ENCODE measurements at places on chromosomes 13 and 19.

- no peaks in the 10 kb centered on the region for H3K27me3 ChIP-seq
- no peak overlapping the region for H3K27ac ChIP-seq
Observed at GRCh38 chr19:39067104-39067503, 17.1 kb upstream of the ACP7 start.

DNA sequence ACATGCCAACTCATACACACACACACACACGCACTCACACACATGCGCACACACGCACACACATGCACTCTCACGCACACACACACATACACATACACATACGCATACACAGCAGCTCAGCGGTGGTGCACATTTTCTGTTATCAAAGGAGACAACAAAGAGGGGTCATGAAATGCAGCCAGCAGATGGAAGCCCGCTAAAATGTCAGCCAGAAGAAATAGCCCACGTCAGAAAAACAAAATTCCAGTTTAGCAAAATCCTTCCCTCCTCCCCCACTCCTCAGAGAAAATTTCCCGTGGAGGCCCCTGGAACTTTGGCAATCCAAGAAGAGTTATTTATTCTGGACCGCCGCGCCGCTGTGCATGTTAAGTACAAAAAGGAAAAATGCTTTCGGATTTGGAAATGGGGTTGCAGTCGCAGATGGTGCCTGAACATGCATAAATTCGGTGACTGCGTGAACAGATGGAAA lies 114.6 kb upstream of the VSTM2B start:
- H3K27ac ChIP-seq = no peak overlapping the region
- DNase-seq = no peak
- no peaks in the 10 kb centered on the region for H3K4me1 ChIP-seq

DNA sequence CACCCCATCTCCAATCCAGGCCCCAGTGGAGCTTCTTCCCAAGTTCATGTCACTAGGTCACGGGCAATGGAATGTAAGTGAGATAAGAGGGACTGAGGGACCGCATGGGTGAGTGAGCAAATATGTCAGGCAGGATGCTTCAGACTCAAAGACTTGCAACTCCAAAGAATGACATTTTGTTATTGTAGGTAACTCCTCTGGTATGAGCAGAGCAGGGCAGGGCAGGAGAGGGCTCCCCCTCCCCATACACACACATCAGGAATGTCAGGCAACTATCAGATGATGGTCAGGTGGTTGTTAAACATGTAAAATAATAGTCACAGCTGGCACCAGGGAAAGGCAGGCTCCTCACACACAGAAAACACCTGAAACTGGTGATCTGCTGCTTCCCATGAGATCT lies 10.6 kb downstream of the ERVV-2 start:
- no peak overlapping the region for H3K4me3 ChIP-seq
- H3K27ac ChIP-seq = no peak overlapping the region
- no peaks in the 10 kb centered on the region for H3K36me3 ChIP-seq
- peak; percentile 92 for DNase-seq
- no peaks in the 10 kb centered on the region for H3K27me3 ChIP-seq

DNA sequence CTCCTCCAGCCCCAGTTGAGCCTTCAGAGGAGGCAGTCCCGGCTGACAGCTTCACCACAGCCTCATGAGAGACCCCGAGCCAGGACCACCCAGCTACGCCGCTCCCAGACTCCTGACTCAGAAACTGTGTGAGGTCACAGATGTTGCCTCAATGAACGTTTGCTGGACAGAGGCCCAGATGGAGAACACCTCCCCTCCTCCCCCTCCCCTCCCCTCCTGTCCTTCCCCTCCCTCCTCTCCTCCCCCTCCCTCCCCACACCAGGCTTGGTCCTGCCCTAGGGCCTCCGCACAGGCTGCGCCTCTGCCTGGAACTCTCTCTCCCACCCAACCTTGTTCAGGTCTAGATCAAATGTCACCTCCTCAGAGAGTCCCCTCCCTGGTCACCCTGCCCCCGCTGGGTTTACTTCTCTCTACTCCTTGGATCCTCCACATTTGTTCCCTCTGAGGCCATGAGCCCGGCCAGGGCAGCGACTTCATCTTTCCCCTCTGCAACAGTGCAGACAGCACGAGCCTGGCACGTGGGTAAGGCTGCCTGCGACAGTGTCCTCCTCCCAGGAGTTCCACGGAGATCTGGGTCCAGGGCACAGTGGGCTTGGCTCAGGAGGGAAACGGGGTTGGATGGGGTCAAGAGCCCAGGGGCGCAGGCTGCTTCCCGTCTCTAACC lies 17.4 kb downstream of the PIP5K1C start:
- H3K27ac ChIP-seq = peak overlapping the region; percentile 75
- DNase-seq = peak; percentile 37
- H3K4me1 ChIP-seq = peaks cover 29% of the 10 kb centered on the region
- no peaks in the 10 kb centered on the region for H3K27me3 ChIP-seq
- H3K36me3 ChIP-seq = peaks cover 12% of the 10 kb centered on the region

- no peak overlapping the region for H3K4me3 ChIP-seq
- no peaks in the 10 kb centered on the region for H3K36me3 ChIP-seq
- H3K4me1 ChIP-seq = peaks cover 39% of the 10 kb centered on the region
- H3K27me3 ChIP-seq = no peaks in the 10 kb centered on the region
- no peak overlapping the region for H3K27ac ChIP-seq
Observed at GRCh38 chr13:106527445-106527801, 8.0 kb downstream of the EFNB2 start.

GRCh38 chr13:46296921-46297320 lies 85.2 kb downstream of the LRRC63 start:
- no peak overlapping the region for H3K4me3 ChIP-seq
- peak; percentile 94 for DNase-seq
- H3K27ac ChIP-seq = peak overlapping the region; percentile 19
- no peaks in the 10 kb centered on the region for H3K36me3 ChIP-seq
- no peaks in the 10 kb centered on the region for H3K27me3 ChIP-seq

GRCh38 chr19:31013384-31014020 lies 335.7 kb downstream of the TSHZ3 start:
- no peaks in the 10 kb centered on the region for H3K27me3 ChIP-seq
- H3K4me3 ChIP-seq = no peak overlapping the region
- H3K4me1 ChIP-seq = no peaks in the 10 kb centered on the region

DNA sequence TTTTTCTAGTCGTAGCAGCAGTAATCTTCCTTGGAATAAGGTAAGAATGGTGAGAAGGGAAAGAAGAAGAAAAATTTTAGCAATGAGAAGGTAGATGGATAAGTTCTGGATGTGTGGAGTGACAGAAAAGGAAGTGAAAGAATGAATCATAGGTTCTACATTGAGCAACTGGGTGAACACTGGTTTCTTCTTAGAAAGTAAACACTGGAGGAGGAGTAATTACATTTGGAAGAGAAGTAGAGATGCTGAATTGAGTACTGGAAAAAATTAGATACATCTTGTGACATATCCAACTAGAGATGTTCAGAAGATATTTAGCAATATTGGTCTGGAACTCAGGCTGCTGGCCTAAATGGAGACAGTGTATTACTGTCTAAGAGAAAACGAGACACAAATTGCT lies 148.5 kb downstream of the GPC5 start:
- H3K4me3 ChIP-seq = no peak overlapping the region
- H3K27me3 ChIP-seq = no peaks in the 10 kb centered on the region
- H3K27ac ChIP-seq = no peak overlapping the region
- DNase-seq = no peak
- no peaks in the 10 kb centered on the region for H3K4me1 ChIP-seq

DNA sequence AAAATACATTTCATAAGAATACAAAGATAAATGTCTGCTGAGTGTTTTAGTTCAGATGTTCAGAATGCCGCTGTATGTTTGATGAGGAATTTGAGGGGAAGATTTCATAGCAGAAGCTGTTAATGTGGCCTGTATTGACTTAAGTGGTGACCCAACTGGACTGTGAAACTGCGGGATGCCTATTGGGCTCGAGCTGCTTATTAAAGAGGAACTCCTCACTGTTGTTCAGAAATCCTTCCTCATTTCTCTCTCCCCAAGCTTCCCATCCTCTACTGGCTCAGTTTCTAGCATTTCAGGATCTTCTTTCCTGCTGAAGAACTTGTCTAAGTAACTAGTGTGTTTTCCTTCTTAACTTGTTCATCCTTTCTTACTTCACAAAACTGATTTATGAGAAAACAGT lies 20.4 kb downstream of the DGKH start:
- peaks cover 4% of the 10 kb centered on the region for H3K4me1 ChIP-seq
- DNase-seq = no peak
- no peak overlapping the region for H3K27ac ChIP-seq

GRCh38 chr13:56393549-56393948 lies 747.2 kb upstream of the PRR20A start:
- H3K36me3 ChIP-seq = no peaks in the 10 kb centered on the region
- no peak overlapping the region for H3K27ac ChIP-seq
- DNase-seq = no peak

- peak overlapping the region; percentile 55 for H3K27ac ChIP-seq
- peaks cover 2% of the 10 kb centered on the region for H3K36me3 ChIP-seq
- H3K4me3 ChIP-seq = peak overlapping the region; percentile 73
Observed at GRCh38 chr19:52536448-52536800, 9.0 kb downstream of the ZNF808 start.

DNA sequence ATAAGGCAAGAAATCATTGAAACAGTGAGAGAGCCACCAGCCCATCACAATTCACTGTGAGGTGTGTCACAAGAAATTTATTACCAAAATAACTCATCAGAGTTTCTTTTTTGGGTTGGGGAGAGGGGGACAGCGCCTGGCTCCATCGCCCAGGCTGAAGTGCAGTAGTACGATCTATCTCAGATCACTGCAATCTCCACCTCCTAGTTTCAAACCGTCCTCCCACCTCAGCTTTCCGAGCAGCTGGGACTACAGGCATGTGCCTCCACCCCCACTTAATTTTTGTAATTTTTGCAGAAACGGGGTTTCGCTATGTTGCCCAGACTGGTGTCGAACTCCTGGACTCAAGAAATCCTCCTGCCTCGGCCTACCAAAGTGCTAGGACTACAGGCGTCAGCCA lies 3.6 kb downstream of the IFNL1 start:
- H3K27ac ChIP-seq = no peak overlapping the region
- H3K4me3 ChIP-seq = no peak overlapping the region
- H3K4me1 ChIP-seq = peaks cover 8% of the 10 kb centered on the region
- no peaks in the 10 kb centered on the region for H3K36me3 ChIP-seq

DNA sequence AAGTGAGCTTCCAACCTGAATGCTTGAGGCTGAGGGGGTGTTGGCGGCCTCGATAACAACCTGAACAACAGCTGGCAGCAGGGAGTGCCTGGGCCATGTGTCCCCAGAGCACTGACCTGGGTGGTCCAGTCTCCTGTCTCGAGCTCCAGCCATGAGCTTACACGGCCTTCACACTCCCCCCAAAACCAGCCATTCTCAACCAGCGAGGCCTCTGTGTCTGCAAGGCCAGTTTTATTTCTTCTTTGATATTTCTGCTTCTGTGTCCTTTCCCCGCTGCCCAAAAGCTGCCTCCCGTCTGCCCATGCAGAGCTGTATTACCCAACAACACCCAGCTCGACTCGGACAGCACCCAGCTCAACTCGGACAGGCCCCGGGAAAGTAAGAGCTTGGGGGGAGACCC lies 32.5 kb upstream of the TFDP1 start:
- H3K36me3 ChIP-seq = peaks cover 49% of the 10 kb centered on the region
- no peak overlapping the region for H3K4me3 ChIP-seq
- no peak for DNase-seq
- no peak overlapping the region for H3K27ac ChIP-seq

GRCh38 chr19:42619271-42619670 lies 24.5 kb upstream of the CEACAM8 start:
- no peaks in the 10 kb centered on the region for H3K27me3 ChIP-seq
- H3K36me3 ChIP-seq = no peaks in the 10 kb centered on the region
- no peaks in the 10 kb centered on the region for H3K4me1 ChIP-seq
- H3K4me3 ChIP-seq = no peak overlapping the region
- H3K27ac ChIP-seq = no peak overlapping the region

DNA sequence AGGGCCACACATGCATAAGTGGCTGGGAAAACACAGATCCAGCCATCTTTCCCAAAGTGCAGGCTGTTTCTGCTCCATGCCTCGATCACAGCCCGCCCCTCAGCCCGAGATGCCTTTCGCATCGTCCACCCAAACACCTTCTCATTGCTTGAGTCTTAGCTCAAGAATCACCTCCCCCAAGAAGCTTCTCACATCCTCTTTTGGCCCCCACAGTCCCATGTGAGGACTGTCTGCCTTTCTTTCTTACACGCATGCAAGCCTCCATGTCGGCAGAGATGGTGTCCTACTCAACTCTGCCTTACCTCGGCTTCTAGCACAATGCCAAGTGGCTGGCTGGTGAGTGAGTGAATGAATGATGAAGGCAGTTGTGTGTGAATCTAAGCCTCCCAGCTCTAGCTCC lies 18.1 kb upstream of the GSX1 start:
- H3K4me1 ChIP-seq = no peaks in the 10 kb centered on the region
- no peak for DNase-seq
- H3K27ac ChIP-seq = no peak overlapping the region
- peaks cover 2% of the 10 kb centered on the region for H3K27me3 ChIP-seq

DNA sequence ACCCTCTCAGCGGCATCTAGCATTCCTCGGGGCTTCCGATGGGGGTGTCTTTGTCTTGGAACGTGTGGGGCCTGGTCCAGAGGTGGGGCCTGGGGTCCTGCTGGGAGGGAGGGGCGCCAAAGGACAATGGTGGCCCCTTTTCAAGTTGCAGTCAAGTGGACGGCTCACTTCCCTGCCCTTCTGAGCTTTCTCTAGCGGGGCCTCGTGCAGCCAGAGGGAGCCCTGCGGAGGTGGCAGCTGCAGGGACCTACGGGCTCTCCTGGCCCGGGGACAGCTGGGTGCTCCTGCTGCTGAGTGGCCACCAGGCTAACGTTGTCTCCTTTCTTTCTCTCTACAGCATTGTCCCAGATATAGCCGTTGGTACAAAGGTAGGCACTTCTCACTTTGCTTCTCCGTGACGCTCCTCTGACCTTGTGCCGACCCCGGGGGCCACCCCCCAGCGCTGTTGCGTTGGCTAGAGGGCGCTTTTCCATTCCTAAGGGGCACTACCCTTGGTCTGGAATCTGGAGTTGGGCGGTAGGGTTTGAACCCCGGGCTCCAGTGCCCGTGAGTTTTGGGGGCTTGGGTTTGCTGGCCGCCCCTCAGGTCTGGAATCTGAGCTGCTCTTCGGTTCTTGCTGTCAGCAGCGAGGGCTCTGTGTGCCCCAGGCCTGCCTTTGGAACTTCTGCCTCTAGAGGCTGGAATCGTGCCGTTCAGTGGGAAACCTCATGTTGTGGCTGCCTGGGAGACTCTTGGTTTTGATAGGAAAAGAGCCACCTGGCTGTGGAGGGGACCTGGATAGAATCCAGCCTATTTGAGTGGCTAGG lies 2.0 kb downstream of the PTBP1 start:
- H3K27me3 ChIP-seq = no peaks in the 10 kb centered on the region
- DNase-seq = peak; percentile 55
- H3K27ac ChIP-seq = peak overlapping the region; percentile 98
- H3K4me1 ChIP-seq = peaks cover 28% of the 10 kb centered on the region

Measured in trophoblast cell (in vitro differentiated cells and primary cell).